Uterus (tissue), 4 donors: ENCODE measurements at places on chromosomes 7 and 10. TPM values are rescaled to one million over a fixed set of nuclear protein-coding genes. Genes with fewer than 3 reads are reported as not detected.

- no peak overlapping the region for H3K4me3 ChIP-seq
- no peaks in the 10 kb centered on the region for H3K36me3 ChIP-seq
- no peak overlapping the region for H3K27ac ChIP-seq
- no peaks in the 10 kb centered on the region for H3K4me1 ChIP-seq
- H3K27me3 ChIP-seq: no peaks in the 10 kb centered on the region
Measured at GRCh38 chr7:92119213-92119759, 15.0 kb downstream of the CYP51A1 start.

GRCh38 chr7:455110-455928 is 64.3 kb downstream of the PDGFA start:
- H3K27me3 ChIP-seq: no peaks in the 10 kb centered on the region
- no peak overlapping the region for H3K27ac ChIP-seq
- H3K36me3 ChIP-seq: no peaks in the 10 kb centered on the region
- peak; percentile 48 for DNase-seq
- H3K4me1 ChIP-seq: no peaks in the 10 kb centered on the region

- H3K4me1 ChIP-seq: no peaks in the 10 kb centered on the region
- no peaks in the 10 kb centered on the region for H3K36me3 ChIP-seq
- no peak overlapping the region for H3K4me3 ChIP-seq
Measured at GRCh38 chr7:57384380-57384779, 65.6 kb upstream of the ZNF716 start.

- peak overlapping the region; percentile 12 for H3K27ac ChIP-seq
- no peaks in the 10 kb centered on the region for H3K27me3 ChIP-seq
- no peaks in the 10 kb centered on the region for H3K4me1 ChIP-seq
- no peak overlapping the region for H3K4me3 ChIP-seq
Measured at GRCh38 chr10:79316671-79317431, 30.4 kb upstream of the PPIF start.

The LAMB1 gene
- total RNA-seq: 180 TPM

DNA sequence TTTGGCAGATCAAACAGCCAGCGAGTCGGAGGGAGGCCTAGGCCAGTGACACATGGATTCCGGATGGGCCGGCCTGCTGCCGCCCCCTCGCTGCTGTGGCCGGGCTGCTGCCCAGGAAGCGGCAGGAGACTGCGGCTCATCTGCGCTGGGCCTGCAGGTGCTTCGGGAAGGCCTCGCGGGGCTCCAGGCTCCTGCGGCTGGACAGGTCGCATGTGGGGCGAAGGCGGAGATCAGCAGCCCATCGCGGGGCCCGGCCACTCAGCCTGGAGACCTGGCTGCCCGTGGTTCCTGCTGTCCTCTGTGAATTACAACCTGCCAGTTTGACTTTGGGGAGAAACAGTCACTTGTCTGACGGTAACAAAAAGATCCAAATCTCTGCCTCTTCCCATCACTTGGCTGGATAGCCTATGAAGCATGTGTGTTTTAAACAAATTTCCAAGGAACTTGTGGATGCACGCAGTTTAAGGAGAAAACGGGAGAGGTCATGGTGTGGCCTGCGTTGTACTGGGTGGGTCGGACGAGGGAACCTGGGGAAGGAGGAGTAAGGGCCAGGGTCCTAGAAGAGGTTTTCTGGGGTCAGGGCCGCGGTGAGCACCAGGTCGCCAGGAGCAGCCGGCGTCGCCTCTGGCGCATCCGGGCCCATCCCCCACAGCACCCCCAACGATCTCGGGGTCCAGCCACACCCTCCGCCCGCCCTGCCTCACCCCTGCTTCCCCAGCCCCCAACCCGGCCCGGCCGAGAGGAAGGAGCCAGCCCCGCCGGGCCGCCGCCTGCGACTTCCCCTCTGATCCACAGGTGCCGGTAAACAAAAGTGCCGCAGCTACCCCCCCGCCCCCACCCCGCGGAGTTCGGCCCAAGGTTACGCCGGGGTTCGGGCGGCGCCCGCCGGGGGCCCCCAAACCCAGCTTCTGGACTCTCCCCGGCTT is 1.6 kb downstream of the SPOCK2 start:
- no peaks in the 10 kb centered on the region for H3K36me3 ChIP-seq
- H3K4me1 ChIP-seq: peaks cover 15% of the 10 kb centered on the region
- peak overlapping the region; percentile 28 for H3K27ac ChIP-seq
- H3K27me3 ChIP-seq: peaks cover 8% of the 10 kb centered on the region

The FGF8 gene
- total RNA-seq: not detected

DNA sequence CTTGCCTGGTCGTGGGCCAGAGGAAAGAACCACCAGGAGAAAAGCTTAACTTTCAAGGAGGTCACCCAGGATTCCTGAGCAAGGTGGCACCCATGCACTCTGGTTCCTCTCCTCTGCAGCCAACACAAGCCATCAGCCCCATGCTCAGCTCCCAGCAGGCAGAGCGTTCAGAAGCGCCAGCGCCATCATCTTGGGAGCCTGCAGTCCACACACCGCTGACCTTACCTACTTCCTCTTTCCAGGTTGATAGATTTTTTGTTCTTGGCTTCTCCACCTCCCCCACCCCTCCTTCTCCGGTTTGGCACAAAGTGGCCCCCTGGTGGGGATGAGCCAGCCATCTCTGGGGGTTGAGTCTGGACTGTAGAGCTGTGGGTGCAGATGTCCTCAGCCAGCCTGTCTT is 1.7 kb upstream of the WDR86 start:
- peaks cover 12% of the 10 kb centered on the region for H3K4me1 ChIP-seq
- H3K27ac ChIP-seq: no peak overlapping the region
- no peaks in the 10 kb centered on the region for H3K27me3 ChIP-seq
- no peaks in the 10 kb centered on the region for H3K36me3 ChIP-seq
- H3K4me3 ChIP-seq: no peak overlapping the region

DNA sequence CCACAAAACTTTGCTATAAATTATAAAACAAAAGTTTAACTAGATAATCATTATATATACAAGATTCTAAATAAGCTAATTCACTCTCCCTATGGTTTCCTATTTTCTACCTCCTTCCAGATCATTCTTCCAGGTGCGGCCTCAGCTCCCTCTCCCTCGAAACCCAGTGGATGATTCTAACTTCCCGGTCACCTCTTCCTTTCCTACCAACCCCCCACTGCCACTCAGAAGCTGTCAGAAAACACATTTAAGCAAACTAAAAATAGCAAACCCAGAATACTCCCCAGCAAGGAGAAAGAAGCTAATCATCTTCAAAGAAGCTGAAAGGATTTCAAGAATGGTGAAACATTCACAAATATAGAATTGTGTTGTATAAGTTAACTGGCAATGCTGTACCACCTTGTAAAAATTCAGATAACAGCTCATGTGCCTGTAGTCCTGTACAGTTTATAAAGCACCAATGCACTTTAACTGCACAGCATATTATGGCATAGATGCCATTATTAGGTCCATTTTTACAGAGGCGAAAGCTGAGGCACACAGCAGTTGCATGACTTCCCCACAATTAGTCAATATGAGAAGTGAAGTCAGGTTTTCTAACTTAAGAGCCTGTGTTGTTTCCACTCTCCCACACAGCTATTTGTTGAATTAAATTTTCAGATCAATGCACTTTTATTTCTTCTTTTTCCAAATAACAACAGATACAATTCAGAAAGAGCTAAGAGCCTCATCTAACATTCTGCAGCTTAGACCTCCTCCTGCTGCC is 13.7 kb upstream of the DNTT start:
- H3K27ac ChIP-seq: no peak overlapping the region
- no peaks in the 10 kb centered on the region for H3K4me1 ChIP-seq
- no peaks in the 10 kb centered on the region for H3K27me3 ChIP-seq
- no peak for DNase-seq
- H3K4me3 ChIP-seq: no peak overlapping the region
- H3K36me3 ChIP-seq: no peaks in the 10 kb centered on the region
